ENCODE measurements at places on chromosomes 1 and 21.

- DNase-seq = no peak
These were observed 4.2 kb upstream of the RXRG start for GRCh38 chr1:165449131-165449530.

- no peak for DNase-seq
These were observed 100.1 kb upstream of the IGSF21 start for GRCh38 chr1:18007391-18008041.

DNA sequence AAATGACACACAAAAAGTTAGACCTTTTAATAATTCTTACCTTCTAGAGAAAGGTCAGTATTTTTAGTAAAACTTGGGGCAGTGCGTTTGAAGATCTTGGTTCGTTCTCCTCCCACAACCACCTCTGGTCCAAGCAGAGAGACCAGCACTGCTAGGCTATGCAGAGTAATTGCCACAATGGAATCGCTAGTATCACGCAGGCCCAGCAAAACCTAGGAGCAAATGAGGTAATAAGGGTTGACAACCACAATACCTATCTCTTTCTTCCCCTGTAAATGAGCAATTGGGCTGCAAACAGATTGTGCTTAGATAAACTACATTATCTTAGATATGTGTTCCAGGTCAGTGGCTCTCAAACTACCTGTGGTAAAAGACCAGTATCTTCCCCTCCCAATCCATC, 34.7 kb downstream of the SCYL3 start:
- DNase-seq = no peak

DNA sequence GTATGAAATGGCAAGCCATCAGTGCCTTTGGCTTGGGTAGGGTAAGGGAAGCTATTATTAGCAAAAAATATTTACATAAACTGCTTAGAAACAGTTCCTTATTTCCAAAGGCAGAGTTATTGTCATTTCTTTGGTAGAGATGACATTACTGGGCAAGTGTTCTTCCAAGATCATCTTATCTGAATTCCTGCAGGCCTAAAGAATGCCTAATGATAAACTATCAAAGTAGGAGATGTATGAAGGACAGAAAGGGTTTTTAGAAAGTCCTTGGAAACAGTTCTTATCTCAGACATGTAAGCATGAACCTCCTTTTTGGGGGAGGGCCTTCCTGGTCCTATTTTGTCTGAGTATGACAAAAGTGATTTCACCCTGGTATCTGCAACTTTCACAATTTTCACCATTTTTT, 5.1 kb upstream of the FRRS1 start:
- DNase-seq = no peak

DNA sequence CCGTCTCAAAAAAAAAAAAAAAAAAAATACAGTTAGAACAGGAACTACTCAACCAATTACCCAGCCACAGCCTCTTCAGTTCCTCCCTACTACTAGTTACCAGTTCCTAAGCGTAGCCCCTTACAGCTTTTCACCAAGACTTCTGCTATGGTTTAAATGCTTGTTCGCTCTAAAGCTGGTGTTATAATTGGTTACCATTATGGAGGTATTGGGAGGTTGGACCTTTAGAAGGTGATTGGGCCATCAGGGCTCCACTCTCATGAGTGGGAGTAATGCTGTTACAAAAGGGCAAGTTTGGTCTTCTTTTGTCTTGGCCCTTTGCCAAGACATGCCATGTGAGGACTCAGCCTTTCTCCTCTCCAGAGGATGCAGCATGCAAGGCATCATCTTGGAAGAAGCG, 3.0 kb upstream of the SMPDL3B start:
- no peak for DNase-seq

DNA sequence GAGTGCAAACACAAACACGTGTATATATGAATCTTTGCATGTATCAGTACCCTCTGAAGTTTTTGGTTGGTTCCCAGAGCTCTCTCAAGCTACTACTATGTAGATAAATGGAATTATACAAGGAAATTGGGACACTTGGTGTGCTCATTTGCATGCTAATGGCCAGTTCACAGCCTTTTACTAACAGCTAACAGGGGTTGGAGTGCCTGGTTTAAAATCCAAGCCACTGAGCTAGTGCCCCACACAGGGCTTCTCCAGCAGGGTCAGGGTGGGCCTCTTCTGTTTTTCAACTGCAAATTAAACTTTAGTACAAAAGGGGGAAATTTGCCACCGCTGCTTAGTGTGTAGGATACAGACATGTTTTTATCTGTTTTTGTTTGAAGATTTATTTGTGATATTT, 121.0 kb downstream of the ATP5PO start:
- no peak for DNase-seq

- DNase-seq = no peak
These were observed 363.1 kb upstream of the ADGRL2 start for GRCh38 chr1:81437649-81438048.

DNA sequence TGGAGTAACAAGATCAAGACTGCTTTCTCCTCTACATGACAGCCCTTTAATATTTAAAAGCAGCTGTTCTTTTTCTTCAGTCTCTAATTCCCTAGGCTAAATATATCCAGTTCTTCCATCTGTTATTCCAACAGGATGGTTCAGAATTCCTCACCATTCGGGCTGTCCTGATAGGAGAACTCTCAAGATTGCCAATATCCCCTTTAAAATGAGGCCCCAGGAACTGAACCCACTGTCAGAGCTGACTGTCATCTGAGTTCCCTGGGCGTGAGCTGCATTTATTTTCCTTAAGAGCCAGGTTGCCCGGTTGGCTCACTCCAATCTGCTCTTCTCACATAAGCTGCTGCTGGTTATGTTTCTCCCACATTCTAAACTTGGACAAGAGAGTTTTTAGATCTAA, 177.6 kb downstream of the MIS18A start:
- no peak for DNase-seq

DNA sequence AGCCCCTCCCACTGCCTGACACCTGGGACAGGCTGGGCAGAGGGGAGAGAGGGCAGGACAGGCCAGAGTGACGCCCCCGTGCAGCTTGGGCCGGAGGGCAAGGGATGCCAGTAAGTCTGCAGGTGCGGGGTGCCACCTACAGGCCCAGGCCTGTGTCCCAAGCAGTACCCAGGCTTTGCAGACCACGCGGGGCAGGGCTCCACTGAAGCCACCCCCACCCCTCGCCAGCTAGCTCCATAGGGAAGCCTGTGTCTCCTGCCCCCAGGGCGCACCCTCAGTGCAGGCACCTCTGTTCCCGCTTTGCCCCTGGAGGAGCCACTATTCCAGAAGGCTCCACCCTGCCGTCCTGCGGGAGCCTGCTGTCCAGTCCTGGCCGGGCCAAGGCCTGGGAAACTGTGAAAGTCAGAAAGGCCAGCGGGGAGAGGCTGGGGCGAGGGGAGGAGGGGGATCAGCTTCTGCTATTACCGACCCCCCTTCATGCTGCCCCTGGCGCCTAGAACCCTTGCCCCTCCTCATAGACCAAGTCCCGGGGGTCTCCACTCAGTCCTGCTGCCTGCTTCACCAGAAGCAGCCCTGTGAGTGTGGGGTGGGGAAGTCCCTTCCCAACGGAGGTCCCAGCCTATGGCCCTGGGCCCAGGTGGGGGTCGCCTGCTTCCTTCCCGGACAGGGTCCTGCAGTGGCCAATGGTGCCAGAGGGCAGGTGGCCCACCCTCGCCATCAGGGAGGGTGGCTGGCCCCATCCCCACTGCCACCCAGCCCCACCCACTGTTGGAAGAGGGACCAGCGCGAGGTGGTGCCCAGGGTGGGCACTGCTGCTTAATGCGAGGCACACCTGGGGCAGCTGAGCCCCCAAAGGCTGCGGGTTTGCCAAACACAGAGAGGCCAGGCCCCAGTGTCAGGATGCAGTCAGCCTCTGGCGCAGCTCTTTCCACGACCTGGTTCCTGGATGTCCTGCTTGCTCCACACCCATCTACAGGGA, 54.4 kb downstream of the KCNAB2 start:
- no peak for DNase-seq

DNA sequence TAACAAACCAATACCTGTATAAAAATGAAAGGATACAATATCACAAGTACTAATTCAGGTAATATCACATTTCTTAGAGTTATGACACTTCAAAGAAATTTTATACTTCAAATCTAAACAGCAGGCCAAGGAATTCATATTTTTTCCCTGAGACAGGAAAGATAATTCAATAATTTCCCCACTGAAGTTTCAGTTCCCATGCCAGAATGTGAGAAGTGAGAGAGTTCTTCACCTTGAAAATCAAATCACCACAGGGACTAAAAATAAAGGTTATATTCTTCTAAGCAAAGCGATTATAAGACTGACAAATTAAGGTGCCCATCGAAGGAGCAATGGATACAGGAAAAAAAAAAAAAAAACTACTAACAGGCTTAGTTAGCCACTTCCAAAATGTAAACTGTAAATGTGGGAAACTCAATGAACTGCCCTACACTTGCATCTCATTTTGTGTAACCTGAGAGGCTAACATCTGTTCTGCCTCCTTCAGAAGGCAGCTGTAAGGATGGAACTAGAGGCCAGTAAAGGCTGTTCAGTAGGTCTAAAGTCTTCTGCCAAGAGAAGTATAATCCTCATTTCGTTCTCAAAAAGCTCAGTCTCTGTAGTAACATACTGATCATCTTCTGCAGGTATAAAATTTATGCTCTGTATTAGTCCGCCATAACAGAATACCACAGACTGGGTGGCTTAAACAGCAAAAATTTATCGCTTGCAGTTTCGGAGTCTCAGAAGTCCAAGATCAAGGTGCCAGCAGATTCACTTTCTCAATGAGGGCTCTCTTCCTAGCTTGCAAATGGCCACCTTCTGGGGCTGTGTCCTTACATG, 127.8 kb downstream of the RERE start:
- DNase-seq = no peak

- DNase-seq = no peak
These were observed 6.5 kb upstream of the IGSF3 start for GRCh38 chr1:116674011-116674531.

DNA sequence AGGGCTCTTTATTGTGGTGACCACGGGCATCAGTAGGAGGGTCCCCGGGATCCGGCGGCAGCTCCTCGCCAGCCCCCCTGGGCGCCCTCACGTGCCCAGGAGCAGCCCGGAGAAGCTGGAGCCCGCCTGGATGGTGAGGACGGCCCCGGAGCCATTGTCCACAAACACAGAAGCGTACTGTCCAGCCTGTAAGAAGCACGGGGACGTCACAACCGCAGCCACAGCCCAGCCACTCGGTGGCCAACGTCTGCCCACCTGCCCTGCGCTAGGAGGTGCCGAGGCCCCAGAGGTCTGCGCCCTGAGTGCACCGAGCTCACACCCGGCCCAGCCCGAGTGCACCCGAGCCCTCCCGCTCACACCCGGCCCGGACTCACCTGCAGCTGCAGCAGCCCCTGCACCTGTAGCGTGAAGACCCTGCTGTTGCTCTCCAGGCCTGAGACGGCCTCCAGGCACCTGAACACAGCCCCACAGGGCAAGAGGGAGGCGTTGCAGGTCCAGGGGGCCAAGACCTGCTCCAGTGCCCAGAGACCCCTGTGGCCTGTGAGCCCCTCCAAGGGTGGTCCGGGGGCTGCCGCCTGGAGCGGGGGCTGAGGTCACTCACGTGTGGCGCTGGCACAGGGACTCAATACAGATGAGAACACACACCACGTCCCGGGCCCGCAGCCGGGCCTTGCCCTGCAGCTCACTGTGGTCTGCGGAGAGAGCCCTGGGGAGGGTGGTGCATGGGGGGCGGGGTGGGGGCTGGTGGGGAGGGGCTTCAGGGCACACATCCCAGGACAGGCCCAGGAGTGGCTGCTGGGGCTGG, 3.9 kb downstream of the C1QTNF12 start:
- DNase-seq = no peak

GRCh38 chr1:59062743-59063142, 234.2 kb upstream of the FGGY start:
- no peak for DNase-seq

DNA sequence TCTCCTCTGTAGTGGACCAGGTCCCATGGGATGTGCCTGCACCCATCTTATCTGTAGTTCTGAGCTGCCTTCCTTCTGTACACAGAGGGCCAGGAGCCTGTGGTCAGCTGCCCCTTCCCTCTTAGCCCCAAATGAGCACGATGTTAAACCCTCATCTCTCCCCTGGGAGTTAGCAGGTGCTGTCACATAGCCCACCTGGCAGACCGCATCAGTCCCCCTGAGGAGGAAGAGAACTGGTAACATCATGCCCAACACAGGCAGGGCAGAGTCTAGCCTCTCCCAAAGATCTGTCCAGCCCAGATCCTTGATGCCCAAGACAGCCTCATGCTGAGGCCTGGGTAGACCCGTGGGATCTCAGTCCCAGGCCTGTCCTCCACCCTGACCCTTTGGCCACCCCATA, 4.7 kb downstream of the TIE1 start:
- DNase-seq = no peak

- no peak for DNase-seq
These were observed 2.0 kb downstream of the ZMYM6 start for GRCh38 chr1:35029761-35030160.

DNA sequence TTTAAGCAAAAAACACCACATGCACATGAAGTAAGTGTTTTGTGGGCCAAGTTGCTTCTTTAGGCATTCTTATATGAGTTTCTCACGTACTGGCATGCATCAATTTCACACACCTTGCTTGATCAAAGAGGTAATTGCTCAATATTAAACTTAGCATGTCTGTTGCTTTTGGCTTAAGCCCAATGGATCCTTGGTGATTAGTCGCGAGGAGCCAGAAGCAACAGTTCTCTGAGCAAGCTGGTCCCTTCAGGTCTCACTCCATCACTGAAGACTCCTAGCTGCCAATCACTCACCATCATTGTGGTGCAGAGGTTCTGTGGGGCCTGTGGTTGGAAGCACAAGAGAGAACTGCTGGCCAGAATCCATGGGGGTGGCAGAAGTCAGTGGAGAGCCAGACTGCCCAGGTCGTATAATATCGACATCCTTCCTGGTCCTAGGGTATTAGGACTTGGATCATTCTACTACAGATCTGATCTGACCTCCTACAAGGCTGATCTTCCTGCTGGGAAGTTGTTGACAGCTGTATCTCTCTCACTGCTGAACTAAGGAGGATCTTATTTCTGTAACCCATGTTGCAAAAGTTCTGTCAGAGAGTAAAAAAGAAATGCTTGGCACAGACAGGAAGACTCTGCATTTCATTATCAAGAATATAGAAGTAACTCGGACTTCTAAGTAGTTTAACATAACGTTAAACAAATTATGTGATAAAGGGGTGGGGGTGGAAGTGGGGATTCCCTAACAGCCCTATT, 140.5 kb downstream of the NTPCR start:
- no peak for DNase-seq

GRCh38 chr1:193448682-193449461, 262.5 kb upstream of the B3GALT2 start:
- DNase-seq = no peak

- DNase-seq = no peak
These were observed 66.8 kb downstream of the OBSCN start for GRCh38 chr1:228274452-228275178.
